HCEC 1CT (cell line): ENCODE measurements at places on chromosomes 4 and X.
A peak's percentile ranks its signal among the peaks of the same experiment; 100 is the strongest.

DNA sequence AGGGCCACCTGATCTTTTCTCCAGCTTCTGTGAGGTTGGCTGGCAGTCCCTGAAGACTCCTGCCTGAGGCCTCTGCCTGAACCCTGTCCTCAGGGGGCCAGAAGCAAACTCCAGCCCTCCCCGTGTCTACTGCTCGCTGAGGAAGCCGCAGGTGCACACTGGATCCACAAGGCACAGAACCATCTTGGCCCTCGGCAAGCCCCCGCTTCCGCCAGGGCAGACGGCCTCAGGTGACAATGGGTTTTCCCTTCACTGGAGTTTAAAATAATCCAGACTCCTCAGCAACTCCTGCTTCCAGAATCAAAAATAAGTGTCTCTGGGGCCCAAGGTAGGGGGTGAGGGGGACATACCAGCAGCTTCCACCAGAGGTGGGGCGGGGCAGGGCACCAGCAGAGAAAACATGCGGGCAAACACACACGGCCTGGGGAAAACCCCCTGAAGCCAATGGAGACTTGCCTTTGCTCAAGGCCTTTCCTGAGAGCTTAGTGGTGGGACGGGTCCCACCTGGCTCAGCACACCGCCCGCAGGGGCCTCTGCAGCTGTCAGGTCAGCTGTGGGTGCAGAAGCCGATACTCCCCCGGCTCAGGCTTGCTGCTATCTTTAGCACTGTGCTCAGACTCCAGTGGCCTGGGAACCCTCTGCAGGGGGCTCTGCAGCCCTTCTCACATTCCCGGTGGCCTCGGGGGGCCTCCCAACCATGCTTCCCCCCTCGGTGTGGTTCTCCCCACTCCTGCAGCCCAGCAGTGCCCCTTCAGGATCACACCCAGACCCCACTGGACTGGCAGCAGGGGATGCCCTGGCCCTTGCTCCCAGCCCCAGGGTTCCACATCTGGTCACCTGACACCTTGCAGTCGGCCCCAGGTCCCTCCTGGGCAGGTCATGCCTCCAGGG lies 1.9 kb downstream of the MYL5 start:
- DNase-seq, result no peak

- DNase-seq, result peak; percentile 65
Observed at GRCh38 chr4:174553828-174554227, 31.5 kb upstream of the HPGD start.

DNA sequence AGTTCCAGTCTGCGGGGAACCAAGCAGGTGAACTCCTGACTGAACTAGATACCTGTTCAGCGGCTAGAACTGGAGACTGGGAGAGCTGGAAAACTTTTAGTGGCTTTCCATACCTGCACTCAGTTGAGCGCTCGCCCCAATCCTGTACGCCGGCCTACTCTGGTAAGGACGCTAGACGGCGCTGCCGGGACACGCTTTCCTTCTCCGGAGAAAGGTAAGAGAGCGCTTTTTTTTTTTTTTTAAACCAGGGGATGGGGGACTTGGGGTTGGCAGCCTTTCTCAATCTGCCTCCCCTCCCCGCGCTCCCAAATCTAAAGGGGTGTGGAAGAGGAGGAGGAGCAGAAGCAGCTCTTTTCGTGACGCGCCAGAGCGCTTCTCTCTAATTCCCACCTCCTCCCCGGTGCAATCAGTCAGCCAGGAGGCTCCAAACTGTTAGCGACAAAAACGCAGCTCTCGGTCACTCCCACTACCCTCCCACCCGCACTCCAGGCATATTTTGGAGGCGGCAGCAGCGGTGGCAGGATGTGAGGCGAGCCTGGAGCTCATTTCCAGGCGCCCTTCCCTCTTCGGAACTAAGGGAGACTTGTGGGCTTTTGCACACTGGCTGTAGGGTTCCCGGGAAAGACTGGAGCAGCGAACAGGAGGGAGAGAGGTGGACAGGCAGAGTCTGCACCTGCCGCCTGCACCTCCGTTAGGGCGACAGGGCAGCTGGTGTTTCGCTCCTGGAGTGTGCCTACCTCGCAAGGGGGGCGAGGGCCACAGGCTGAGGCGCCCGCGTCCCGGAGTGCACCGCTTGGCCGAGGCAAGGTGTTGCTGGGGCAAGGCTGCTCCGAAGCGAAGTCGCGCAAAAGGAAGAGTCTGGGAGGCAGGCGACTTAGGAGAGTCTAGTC lies at the start of gene IL1RAPL2:
Gene IL1RAPL2, plus strand, starts transcription at position 409 of the 890 bp plus-strand sequence.
- no peak for DNase-seq

DNA sequence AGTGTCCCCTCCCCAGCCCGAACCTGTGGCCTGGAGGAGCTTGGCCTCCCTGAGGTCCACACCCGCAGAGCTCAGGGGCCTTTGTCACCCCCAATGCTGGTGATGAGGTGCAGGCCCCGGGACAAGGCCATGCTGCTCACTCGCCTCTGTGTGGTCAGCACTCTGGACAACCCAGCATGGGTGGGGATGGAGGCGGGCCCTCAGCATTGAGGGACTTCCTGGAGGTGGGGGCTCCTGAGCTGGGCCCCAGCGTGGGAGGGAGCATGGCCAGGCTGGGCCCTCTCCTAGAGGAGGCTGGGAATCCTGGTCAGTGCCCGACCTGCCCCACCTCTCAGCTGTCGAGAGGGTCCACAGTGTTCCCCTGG lies 30.6 kb downstream of the TACC3 start:
- DNase-seq, result no peak

DNA sequence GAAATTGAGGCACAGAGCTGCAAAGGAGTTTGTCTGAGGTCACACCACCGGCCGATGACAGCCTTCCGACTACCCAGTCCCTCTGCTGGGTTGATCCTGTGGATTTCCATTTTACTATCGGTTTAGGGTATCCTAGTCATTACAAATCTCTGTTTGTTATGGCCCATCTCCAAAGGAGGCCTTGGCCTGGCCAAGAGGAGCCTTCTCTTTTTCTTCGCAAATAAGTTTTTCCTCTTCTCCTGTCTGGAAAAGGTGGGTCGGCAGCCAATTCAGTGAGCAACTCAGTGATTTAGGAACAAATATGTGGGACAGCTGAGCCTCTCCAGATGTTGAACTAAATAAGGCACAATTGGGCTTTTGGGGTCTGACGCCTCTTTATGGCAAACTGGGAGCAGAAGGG lies 169.2 kb upstream of the RBPJ start:
- no peak for DNase-seq

DNA sequence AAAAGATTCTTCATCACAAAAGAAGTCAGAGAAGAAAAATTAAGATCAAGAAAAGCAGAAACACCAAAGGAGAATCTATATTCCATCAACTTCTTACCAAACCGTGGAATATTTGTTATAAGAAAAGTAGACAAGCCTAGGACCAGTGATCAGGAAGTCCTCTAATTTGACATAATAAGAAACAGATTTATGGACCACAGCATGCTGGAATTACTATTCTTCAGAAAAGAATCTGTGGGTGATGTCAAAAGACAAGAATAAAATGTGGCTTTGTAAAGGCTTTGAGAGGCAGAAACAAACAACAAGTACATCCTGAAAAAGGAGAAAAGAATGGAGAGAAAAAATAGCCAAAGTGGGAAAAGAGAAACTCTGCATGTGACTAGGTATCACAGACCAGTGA lies 123.3 kb downstream of the SLC10A7 start:
- no peak for DNase-seq

DNA sequence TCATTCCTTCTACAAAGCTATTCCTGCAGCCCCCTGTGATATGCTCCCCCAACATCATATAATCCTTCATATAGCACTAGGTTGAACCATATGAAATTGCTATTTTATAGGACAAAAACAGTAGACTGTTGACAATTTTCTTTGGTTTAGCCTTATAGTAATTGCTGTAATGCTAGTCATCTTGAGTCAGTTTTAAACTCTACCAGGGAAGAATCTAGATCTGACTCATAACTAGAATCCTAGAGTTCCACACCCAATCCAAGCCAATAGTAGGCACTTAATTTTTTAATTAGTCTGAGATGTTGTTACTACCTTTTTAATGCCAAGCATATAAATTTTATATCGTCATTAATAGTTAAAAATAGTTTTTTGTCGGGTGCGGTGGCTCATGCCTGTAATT lies 136.8 kb downstream of the CHRNA9 start:
- peak; percentile 10 for DNase-seq

- peak; percentile 72 for DNase-seq
Observed at GRCh38 chrX:136202889-136203288, 48.3 kb downstream of the MAP7D3 start.

- DNase-seq, result no peak
Observed at GRCh38 chr4:22237846-22238494, 277.9 kb downstream of the ADGRA3 start.
